Placental pericyte (primary cell): ENCODE measurements at places on chromosomes 6 and 20. TPM values are rescaled to one million over a fixed set of nuclear protein-coding genes. Genes with fewer than 3 reads are reported as not detected.

GJA10 gene
- not detected in 2 replicates for total RNA-seq

OGFRL1 gene
- 72.9 and 76.7 TPM in 2 replicates for total RNA-seq

TFAP2C gene
- total RNA-seq = 0.44 and 27.3 TPM in 2 replicates

SMLR1 gene
- not detected in 2 replicates for total RNA-seq

GPRC6A gene
- total RNA-seq = 0.14 TPM in 1 of 2 replicates, not detected in the other

PRICKLE4 gene
- 0.66 and 0.86 TPM in 2 replicates for total RNA-seq
